ENCODE measurements at places on chromosomes 3 and 15.

DNA sequence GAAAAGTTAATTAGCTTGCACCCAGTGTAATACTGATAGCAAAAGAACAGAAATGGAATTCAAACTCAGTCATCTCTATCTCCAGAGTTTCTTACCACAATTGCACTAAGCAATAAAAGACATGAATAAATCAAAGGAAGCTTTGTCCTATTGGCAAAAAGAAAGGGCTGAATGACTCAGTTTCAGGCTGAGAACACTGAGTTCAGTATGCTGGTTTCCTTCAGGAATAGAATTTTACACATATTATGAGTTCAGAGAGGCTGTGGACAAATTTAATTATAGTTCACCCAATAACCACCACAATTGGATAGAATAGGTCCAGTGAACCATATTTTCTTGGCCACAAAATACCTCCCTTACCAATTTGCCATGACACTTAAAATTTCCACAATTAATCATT, 249.7 kb downstream of the KCNMB2 start:
- DNase-seq = peak; percentile 7

GRCh38 chr3:179069762-179070390, 1.7 kb downstream of the ZMAT3 start:
- DNase-seq = peak; percentile 59

DNA sequence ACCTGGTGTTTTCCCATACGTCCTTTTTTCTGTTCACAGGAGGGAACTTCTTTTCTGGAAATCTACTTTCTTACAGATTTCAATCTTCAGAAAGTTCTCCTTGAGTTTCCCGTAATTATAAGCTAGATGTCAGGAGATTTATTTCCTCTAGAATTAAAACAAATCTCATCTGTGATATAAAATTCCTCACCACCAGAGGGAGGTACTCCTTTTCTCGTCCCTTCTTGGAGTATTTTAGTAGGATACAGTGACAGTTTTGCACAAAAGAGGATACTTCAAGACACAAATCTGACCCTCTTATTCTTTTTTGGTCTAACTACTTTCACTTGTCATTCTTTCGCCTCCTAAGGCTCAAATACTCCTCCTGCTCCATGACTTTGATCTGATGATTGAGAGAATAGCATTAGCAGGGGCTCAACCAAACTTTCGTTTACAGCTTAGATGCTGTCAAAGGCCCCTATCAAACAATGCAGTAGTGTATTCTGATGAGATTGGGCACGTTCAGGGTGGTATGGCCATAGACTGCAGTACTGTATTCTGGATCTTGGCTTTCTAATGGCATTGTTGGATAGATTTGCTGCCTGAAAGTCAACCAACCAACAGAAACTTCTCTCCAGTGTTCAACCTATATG, 38.0 kb downstream of the TMEM41A start:
- peak; percentile 26 for DNase-seq

GRCh38 chr3:12854565-12854964, 13.2 kb upstream of the RPL32 start:
- DNase-seq = no peak

GRCh38 chr3:189624130-189624529, 7.1 kb upstream of the TP63 start:
- no peak for DNase-seq

- peak; percentile 96 for DNase-seq
Measured at GRCh38 chr15:38398134-38398533, 55.8 kb upstream of the FAM98B start.

DNA sequence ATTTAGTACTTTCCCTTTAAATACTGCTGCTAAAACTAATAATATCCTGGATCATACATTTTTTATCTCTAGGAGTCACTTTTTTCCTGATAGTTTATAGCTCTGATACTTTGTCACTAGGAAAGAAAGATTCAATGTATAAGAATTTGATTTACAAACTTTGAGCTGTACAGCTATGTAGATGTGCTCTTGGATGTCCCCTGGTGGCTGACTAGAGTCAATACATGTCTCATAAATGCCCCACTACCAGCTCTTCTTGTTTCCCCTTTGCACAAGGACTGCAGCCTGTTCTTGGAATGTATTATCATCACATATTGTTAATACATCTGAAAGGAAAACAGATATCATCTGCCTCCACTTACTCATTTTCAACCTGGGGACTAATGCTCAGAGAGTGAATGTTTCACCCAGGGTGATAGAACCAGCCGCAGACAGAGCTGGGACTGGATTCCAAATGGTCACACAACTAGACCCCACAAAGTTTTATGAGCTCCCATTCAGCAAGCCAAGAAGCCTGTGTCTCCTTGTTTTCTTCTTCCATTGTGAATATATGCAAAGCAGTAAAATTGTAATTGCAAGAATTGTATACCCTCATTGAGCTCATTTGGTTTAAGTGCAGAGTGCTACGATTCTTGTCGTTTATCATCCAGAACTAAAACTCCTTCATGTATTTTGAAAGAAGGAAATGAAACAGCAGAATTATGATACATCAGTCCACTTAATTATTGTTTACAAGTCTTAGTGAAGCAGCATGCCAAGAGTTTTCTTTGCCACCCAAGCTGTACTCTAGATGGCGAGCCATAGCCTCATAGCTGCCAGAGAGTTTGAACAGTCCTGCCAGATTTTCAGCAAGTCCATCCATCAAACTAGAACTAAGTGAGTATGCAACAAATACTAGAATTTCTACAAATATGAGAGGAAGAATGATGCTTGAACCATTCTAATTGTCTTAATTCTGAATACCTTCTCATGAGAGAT, 261.6 kb upstream of the LMCD1 start:
- DNase-seq = peak; percentile 60

DNA sequence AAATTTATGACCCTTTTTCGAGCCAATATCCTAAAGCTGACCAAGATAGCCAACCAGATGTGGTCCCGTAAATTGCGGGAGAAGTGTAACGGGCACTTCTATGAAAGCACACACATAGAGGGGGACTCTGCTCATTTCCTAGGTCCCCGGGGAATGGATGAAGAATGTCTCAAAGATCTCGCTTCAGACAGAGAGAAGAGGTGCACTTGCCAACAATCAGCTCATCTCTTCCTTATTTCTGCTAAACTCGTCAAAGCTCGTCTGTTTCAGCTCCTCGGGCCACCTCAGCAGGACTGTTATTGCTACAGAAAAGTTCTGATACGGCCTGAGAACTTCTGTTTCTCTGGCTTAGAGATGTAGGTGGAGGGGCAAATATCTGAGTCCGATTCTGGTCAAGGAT, 71.8 kb downstream of the TM2D3 start:
- DNase-seq = no peak

DNA sequence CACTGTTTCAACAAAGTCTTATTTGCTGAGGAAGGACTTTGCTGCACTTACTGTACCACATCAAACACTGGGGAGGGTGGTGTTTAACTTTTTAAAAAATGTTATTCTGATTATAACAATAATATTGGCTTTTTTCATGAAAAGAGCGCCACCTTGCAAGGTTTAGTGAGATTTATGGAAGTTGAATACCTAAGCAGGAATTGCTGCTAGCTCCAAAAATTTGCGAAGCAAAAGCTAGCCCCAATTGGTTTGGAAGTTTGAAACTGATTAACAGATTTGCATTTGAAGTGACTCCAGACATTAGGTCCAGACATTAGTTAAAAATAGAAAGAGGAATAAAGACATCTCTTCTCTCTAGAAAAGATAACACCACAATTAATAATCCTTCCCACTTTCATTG, 6.7 kb downstream of the ZIC1 start:
- DNase-seq = no peak

GRCh38 chr3:149608987-149609386, 48.8 kb downstream of the WWTR1 start:
- no peak for DNase-seq

DNA sequence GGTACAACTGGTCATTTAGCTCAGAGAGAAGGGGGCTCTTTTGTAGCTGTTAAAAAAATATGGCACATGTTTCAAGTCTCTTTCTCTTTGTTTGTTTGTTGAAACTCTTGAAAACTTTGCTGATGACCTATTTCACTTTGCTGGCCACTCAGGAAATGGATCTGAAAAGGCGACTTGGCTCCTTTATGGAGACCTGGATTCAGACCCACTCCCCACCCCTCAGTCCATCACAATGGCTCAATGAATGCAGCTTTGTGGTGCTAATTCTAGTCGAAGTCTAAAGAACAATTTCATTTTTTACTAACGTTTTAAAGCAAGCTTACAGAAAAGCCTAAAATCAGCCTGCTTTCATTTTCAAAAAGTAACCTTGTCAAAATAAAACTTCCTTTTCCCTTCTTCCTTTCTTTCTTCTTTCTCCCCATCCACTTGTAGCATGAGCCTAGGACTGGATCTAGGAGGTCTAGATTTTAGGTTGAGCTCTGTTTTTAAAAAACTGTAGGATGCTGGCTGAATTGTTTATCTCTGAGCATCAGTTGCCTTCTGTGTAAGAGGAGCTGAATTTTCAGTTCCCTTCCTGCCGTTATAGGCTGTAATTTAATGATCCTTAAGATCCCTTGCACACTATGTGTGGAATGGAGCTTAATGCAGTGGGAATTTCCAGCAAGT, 165.5 kb upstream of the FEZF2 start:
- no peak for DNase-seq

DNA sequence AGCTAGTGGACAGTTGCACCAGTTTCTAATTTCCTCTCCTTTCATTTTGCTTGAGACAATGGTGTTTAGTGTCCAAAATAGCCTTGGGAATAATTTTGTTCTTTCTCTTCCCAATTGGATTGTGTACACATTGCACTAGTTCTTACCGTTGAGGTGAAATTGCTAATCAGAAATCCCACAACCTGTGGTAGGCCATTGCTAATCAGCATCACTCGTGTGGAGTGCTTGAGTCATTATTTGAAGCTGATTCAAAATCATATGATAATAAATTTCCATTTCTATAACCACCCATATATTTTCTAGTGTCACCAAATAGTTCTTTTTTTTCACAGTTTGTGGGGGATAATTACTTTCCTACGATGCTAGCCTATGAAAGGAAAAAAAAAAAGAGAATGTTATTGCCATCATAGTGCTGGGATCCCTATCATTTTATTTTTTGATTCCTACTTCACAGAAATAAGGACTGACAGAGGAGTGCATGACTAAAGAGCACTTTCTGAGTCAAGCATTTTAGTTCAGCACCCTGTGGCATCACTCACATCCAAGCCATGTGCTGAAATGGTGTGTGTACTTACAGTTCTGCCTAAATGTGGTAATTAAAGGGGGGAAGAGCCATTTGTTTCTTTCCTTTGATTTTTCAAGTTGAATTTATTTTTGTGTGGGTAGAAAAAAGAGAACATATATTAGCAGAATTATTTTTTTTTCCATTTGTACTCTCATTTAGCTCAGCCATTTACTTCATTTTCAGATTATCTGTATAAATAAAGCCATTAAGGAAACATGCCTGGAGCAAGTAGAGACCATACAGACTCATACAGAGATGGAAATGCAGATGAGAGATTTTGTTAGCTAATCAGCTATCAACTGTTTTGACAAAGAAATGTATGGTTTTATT, 108.0 kb upstream of the MEIS2 start:
- DNase-seq = no peak

GRCh38 chr15:72764656-72765055, 18.9 kb downstream of the ADPGK start:
- peak; percentile 17 for DNase-seq

DNA sequence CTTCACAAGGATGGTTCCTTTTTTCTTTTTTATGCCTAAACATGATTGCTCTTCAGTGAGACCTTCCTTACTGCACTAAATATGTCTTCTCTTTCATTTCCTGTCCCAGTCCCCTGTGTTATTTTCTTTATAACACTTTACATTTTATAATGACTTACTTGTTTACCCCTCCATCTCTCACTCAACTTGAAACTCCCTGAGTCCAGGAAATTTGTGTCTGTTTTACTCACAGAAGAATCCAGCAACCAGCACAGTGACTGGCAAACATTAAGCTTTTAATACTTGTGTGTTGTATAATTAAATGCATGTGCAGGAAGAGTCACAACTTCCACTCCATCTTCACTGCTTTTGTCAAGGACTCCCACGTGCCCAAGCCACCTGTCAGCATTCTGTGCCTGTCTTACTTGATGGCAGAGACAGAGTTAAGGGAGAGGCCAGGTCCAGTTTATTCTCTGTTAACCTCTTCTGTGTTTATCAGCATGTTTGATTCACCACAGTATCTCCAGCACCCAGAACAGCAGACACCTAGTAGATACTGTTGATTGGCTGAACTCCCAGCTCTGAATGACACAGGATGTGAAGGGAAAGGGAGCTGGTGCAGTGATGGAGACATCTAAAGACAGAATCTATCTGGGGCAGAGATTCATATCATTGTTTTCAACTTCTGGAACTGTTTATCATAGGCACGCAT, 42.8 kb downstream of the SSR3 start:
- DNase-seq = peak; percentile 25

GRCh38 chr3:188631291-188632010, 477.5 kb downstream of the LPP start:
- peak; percentile 92 for DNase-seq

DNA sequence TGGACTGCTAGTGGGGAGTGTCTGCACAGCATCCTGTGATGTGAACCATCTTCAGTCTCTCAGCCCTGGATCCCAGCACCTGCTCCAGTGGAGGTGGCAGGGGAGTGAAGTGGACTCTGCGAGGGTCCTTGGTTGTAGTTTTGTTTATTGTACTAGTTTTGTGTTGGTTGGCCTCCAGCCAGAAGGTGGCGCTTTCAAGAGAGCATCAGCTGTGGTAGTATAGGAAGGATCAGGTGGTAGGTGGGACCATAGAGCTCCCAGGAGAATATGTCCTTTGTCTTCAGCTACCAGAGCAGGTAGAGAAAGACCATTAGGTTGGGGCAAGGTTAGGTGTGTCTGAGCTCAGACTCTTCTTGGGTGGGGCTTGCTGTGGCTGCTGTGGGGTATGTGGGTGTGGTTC, 20.9 kb downstream of the NEK11 start:
- DNase-seq = no peak

- DNase-seq = no peak
Measured at GRCh38 chr3:42092006-42092405, 849 bp downstream of the TRAK1 start.

DNA sequence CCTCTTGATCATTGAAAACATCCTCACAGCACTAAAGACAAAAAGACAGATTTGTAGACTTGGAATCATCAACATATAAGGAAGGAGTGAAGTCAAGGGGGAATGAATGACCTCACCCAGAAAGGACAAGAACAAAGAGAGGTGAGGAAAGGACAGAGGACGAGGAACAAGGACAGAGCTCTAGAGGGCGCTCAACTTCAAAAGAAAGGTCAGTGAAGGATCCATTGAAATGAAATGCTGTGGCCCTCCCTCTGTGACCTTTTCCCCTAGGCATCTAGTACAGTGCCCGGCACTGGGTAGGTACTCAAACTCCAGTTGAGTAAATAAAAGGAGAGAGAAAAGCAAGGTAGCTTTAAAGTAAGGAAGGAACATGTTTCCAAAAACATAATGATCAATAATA, 2.6 kb downstream of the ATP8B4 start:
- DNase-seq = peak; percentile 42
